ENCODE measurements at places on chromosomes 13 and 19.

DNA sequence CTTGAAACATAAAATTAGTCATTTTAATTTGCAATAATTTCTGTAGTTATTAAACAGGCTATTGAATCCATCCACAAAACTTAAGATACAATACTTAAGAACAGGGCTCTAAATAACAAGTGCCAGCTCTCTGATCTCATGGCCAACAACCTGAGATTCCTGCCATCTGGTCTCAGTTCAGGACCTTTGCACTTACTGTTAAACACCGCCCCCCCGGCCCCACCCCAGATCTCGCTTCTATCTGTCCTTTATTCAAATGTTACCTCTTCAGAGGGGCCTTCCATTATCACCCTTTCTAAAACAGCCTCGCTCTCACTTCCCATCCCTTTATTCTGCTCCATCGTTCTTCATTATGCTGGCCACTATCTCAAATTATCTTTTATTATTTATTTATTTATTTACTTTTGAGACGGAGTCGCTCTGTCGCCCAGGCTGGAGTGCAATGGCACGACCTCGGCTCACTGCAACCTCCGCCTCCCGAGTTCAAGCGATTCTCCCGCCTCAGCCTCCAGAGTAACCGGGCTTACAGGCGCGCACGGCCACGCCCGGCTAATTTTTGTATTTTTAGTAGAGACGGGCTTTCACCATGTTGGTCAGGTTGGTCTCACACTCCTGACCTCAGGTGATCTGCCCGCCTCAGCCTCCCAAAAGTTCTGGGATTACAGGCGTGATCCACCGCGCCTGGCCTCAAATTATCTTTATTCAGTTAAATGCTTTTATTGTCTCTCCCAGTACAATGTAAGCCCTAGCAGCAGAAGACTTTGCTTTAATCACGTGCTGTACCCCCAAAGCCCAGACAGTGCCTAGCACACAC lies 838 bp upstream of the SNRNP70 start:
- no peak for DNase-seq

DNA sequence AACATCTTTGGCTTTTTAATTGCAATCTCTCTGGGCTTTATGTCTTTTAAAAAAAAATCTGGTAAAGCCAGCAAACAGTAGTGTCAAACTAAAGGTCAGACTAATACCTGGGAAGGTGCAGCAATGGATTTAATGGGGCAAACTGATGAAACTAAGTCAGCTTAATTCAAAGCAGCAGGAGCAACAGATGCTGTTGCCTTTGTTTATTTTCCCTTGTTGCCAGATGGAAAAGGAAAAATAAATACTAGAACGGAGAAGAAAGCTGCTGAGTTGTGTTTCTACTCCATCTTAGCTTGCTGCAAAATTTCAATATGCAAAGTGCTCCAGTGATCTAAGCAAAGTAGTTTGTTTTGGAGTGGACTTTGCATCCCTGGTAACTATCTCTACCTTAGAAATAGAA lies 1097.8 kb downstream of the PCDH17 start:
- no peak for DNase-seq

GRCh38 chr19:34386645-34387445 lies 17.4 kb upstream of the PDCD2L start:
- DNase-seq: no peak

GRCh38 chr19:33818411-33818810 lies 21.7 kb downstream of the KCTD15 start:
- no peak for DNase-seq

DNA sequence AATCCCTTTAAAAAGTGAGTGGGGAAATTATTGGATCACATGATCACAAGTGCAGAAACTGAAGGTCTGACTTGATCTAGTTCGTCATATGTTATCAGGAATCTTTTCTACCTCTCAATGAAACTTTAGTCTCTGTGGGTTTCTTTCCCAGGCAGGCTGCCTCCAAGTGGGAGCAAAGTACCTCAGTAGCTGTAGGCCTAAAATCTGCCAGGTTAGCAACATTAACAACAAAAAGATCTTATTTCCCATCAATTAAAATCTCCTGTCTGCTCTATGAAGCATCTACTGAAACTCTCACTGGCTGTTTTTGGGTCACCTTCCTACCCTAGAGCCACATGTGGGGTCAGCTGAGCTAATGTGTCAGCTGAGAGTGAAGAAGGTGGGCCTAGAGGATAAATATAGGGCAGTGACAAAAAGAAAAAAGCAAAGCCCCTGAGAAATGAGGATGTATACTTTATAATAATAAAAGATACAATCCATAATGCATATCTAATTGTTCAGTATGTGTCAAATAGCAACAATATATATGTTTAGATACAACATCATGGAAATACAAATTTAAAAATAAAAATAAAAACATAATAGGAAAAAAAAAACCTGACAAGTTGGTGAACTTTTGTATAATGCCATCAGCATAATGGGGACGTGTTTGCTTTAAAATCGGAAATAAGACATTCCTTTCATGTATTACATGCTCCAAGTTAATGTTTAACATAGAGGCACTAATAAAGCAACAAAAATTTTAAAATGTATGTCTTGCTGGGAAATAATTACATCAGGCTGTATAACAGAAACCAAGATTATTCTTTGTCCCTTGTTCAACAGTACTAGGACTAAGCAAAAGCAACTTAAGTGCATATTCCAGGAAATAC lies 141.1 kb downstream of the GPC5 start:
- no peak for DNase-seq

DNA sequence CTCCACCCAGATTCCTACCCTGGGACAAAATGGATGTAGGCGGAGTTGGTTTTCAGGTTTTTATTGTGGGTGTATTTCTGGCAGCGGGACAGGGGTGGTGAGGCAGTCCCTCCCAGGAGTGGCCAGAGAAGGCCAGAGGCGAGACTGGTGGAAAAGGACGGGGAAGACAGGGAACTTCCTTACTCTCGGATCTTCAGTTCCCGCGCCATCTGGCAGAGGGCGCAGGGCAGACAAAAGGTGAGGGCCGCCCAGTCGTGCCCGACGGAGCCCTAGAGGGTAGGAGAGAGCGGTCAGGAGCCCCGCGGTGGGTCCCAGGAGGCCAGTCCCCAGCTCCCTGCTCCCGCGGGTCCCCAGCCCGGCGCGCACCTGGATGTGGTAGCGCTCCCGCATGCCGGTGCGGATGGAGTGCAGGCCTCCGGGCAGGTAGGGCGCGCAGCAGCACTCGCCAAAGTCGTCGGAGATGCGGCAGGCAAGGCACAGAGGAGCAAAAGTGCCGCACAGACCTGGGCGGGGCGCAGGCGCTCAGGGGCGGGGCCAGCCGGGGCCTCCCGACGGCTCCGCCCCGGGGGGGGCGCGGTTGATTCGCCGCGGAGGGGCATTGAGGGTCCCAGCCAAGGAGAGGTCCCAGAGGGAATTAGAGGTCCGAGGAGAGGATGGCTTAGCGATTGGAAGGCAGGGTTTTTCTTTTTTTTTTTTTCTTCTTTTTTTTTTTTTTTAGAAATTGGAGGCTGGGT lies 3.0 kb downstream of the CNFN start:
- peak; percentile 80 for DNase-seq

DNA sequence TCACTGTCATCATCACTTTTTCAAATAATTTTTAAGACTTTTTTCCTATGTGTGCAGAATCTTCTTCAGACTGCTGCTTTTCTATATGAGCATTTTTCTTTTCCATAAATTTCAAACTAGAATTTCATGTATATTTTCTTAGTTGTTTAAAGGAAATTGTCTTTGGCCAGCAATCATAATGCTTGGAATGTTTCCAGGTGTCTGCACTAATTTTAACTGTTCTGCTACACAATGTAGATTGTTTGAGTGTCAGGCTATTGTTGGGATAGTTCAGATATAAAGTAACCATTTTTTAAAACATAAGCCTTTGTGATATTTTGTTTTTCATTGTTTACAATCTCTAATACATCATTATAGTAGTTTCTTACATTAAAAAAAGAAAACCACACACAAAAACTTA lies 1418.5 kb downstream of the EFNB2 start:
- no peak for DNase-seq

DNA sequence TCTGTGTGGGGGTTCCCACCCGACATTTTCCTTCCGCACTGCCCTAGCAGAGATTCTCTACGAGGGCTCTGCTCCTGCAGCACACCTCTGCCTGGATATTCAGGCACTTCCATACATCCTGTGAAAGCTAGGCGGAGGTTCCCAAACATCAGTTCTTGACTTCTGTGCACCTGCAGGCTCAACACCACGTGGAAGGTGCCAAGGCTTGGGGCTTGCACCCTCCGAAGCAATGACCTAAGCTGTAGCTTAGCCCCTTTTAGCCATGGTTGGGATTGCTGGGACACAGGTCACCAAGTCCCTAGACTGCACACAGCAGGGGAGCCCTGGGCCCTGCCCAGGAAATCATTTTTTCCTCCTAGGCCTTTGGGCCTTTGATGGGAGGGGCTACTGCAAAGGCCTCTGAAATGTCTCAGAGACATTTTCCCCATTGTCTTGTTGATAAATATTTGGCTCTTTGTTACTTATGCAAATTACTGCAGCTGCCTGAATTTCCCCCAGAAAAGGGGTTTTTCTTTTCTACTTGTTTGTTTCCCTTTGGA lies 1004.8 kb downstream of the OLFM4 start:
- no peak for DNase-seq

GRCh38 chr19:47485210-47485609 lies 1.2 kb upstream of the KPTN start:
- no peak for DNase-seq

DNA sequence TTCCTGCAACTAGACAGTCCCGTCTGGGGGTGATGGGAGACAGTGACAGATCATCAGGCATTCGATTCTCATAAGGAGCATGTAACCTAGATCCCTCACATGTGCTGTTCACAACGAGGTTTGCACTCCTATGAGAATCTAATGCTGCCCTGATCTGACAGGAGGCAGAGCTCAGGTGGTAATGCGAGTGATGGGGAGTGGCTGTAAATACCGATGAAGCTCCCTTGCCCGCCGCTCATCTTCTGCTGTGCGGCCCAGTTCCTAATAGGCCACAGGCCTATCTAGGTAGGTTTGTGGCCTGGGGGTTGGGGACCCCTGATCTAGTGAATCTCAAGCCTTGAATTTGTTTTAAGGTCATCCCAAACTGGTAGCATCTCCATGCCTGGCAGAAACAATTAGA lies 27.3 kb upstream of the FAM124A start:
- no peak for DNase-seq

DNA sequence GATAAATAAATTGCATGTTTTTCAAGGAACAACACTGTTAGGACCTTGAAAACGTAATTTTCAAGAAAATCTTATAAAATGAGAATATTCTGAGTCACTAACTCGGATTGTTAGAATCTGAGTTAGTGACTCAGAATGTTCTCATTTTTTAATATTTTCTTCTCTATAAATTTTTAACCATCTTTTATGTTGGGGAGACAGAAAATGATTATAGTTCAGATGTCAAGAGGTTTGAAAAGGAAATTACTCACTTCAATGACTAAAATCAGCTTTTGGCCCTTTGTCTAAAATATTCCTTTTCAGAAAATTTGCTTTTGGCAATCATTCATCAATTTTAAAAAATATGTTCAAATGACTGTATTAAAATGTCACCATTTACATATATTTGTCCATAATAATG lies 264.2 kb upstream of the EDNRB start:
- DNase-seq: no peak

DNA sequence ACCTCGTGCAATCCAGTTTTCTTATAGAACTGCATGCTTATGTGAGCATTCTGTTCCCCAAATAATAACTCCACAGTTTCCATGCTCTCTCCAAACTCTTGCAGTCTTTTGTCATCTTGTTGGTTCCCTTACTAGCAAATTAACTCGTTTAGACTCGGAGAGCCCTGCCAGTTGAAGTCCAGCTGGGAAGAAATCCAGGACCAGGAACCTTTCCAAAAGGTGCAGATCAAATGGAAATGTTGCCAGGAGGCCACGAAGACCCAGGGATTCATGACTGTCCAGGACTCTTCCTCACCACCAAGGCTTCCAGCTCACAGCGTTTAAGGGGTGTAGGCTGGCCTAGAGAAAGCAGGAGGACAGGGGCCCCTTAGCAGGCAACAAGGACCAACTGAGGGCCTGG lies 2.1 kb upstream of the TDRD12 start:
- no peak for DNase-seq

GRCh38 chr13:27489456-27489855 lies 39.1 kb upstream of the MTIF3 start:
- no peak for DNase-seq

- DNase-seq: no peak
These were observed 61.9 kb downstream of the MLLT1 start for GRCh38 chr19:6217752-6218334.

DNA sequence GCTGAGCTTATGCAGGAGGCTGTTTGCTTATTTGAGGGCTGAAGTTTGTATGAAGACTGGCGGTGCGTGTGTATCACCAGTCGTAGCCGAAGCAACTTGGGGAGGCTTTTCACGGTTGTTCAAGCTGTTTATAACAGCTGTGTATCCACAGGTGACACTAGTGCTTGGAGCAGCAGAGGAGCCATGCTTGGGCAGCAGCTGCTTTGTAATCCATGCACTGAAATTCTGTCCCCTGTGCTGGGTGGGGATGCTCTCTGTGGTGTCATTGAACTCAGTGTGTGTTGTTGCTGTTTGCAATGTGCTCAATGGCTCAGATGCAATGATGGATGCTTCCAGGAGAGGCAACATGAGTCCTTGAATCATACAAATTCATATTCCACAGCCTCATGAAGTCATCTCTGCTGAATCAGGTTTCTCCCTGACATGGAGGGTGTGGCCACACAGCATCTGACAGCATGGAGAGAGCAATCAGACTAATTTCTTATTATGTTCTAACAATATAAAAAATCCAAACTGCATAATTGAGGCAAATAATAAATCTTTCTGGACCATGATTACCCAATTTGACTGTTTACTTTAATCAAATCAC lies 18.8 kb upstream of the GTF3A start:
- DNase-seq: no peak
